ENCODE measurements at places on chromosomes 12 and 14.
A peak's percentile ranks its signal among the peaks of the same experiment; 100 is the strongest.

DNA sequence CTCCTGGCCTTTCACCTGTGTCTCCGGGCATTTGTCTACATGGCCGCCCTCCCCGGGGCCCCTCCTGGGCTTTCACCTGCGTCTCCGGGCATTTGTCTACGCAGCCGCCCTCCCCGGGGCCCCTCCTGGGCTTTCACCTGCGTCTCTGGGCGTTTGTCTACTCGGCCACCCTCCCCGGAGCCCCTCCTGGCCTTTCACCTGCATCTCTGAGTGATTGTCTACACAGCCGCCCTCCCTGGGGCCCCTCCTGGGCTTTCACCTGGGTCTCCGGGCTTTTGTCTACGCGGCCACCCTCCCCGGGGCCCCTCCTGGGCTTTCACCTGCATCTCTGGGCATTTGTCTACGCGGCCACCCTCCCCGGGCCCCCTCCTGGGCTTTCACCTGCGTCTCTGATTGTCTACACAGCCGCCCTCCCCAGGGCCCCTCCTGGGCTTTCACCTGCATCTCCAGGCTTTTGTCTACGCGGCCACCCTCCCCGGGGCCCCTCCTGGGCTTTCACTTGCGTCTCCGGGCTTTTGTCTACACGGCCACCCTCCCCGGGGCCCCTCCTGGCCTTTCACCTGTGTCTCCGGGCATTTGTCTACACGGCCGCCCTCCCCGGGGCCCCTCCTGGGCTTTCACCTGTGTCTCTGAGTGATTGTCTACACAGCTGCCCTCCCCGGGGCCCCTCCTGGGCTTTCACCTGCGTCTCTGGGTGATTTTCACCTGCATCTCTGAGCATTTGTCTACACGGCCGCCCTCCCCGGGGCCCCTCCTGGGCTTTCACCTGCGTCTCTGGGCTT is 68.0 kb upstream of the GALNT9 start:
- no peak for DNase-seq

GRCh38 chr14:81889529-81889928 is 355.9 kb upstream of the SEL1L start:
- DNase-seq, result no peak

DNA sequence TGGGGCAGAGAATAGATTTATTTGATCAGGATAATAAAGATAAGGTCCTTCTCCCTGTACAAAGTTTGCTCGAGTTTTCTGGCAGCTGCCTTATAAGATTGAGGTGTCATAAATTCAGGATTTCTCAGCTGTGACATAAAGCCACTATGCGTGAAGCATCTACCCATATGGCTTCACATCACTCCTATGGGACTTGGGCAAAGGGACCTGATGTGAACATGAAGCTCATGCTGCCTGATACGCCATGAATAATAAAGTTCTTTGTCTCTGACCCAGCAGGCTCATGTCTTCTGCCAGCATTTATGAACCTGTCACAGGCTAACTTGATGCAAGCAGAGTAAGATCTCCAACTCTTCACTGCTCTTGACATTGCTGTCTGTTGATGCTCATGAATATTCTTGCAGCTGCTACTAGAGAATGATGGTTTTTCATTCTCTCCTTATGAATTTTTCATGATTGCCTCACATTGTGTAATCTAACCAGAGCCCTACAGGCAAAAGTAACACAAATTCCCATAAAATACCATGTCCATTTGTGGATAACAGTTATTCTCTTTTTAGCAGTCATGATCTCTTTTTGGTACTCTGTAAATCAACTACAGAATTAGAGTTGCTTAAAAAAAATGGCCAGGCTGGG is 49.0 kb upstream of the CPNE8 start:
- DNase-seq, result no peak

DNA sequence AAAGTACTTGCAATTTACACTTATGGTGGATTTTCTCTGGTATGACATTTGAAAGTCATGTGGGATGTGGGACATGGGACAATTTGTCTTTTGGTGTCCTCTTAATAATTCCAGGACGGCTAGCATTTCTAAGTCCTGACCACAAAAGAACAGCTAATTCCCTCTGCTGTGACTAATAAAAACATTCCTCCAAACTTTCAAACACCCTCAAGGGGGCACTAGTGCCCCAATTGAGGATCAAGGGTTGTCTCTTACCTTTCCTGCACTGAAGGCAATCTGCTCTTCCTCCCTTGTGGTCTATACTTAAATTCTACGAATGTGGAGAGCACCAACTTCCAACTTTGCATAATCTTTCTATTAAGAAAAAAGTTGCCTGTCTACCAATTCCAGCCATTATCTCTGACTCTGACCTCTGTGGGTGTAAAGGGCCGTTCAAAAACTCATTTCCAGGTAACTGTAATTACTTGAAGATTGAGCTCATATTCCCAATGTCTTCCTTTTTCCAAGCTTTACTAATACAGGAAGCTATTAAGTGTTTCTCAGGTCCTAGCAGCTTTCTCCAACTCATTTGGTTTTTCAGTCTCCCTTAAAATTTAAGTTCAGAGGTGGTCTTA is 210.2 kb downstream of the PTPRO start:
- peak; percentile 79 for DNase-seq
